ENCODE measurements at places on chromosomes 5 and 9.

- no peak overlapping the region for H3K27ac ChIP-seq
- no peaks in the 10 kb centered on the region for H3K4me1 ChIP-seq
- H3K4me3 ChIP-seq, result no peak overlapping the region
- no peaks in the 10 kb centered on the region for H3K27me3 ChIP-seq
- DNase-seq, result peak; percentile 45
These were observed 36.4 kb downstream of the GLT6D1 start for GRCh38 chr9:135602789-135603481.

- no peaks in the 10 kb centered on the region for H3K27me3 ChIP-seq
- H3K4me3 ChIP-seq, result no peak overlapping the region
- H3K36me3 ChIP-seq, result no peaks in the 10 kb centered on the region
- no peaks in the 10 kb centered on the region for H3K4me1 ChIP-seq
- DNase-seq, result peak; percentile 25
- no peak overlapping the region for H3K27ac ChIP-seq
These were observed 1548.6 kb downstream of the EFNA5 start for GRCh38 chr5:106121972-106122605.

DNA sequence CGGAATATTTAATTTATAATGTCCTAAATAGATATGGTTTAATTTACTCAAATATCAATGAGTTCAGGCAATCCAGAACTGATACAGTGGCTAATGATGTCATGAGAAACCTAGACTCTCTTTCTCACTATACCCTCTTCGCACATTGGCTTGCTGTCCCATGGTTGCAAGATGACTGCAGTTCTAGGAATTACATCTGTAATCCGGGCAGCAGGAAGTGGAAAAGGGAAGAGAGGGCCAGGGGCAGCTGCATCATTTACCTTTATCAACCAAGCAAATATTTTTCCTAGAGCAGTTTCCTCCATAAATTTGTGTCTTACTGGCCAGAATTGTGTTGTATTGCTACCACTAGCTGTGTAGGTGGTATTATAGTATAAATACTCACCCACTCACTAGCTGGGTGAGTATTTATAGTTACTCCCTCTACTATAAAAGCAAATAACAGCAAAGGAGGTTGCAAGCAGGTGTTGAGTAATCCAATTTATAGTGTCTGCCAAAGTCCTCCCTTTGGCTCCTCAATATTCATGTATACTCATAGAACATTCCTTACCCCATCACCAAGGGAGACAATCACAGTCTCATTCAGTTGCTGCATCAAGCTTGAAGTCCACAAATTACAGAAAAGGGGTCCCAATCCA is 168.8 kb downstream of the DROSHA start:
- H3K4me1 ChIP-seq, result no peaks in the 10 kb centered on the region
- DNase-seq, result no peak
- no peak overlapping the region for H3K4me3 ChIP-seq

- no peaks in the 10 kb centered on the region for H3K4me1 ChIP-seq
- no peaks in the 10 kb centered on the region for H3K27me3 ChIP-seq
- no peaks in the 10 kb centered on the region for H3K36me3 ChIP-seq
- H3K4me3 ChIP-seq, result no peak overlapping the region
- no peak overlapping the region for H3K27ac ChIP-seq
These were observed 291.9 kb downstream of the EDIL3 start for GRCh38 chr5:84092738-84093137.

DNA sequence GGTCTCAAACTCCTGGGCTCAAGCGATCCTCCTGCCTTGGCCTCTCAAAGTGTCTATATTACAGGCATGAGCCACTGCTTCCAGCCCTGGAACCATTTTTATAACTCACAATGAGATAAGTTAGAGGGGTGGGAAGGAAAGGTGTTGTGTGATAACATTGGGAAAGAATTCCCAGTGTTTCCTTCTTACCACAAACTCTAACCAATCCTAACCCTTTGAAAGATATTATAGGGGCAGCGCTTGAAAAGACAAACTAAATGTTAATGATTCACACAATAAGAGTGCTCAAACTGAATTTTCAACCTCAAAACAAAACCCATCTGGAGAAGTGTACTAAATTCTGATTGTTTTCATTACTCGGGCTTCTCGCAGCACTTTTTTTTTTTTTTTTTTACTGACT is 109.7 kb downstream of the TSSK1B start:
- no peak overlapping the region for H3K4me3 ChIP-seq
- DNase-seq, result no peak
- H3K27me3 ChIP-seq, result no peaks in the 10 kb centered on the region
- no peak overlapping the region for H3K27ac ChIP-seq
- no peaks in the 10 kb centered on the region for H3K36me3 ChIP-seq

GRCh38 chr5:33997331-33997983 is 10.4 kb downstream of the AMACR start:
- H3K27ac ChIP-seq, result no peak overlapping the region
- H3K27me3 ChIP-seq, result no peaks in the 10 kb centered on the region

DNA sequence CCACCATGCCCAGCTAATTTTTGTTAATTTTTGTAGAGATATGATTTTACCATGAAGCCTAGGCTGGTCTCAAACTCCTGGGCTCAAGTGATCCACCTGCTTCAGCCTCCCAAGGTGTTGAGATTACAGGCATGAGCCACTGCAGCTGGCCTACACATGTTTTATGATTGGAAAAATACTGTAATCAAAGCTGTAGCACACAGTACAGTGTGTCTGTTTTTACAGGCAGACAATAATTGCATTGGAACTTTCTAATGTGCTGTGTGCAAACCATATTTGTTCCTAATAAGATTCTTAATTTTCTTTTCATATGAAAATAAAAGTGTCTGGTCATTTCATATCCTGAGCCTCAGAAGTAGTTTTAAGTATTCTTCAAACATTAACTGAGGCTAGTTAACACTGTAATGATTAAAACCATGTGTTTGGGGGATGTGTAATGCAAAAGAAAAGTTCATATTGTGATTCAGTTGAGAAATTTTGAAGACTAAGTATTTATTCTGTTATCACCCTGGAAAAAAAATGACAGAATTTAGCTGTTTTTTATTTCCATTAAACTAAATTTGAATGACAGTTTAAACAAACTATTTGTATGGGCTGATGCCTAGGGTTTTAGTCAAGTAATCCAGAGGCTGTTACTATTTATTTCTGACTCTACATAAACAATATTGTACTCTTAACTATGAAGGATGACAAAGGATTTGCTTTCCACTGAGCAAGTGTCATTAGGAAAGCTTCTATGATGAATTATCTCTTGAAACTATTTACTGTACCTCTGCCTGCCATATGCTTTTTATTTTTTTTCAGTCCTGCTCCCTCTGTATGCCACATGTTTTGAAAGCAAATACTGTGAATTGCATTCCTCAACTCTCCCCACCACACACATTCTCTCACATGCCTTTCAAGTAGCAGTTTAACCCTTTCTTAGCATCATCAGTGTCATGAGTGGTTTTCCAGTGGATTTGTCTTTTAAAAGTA is 111.5 kb downstream of the MTREX start:
- H3K27ac ChIP-seq, result no peak overlapping the region
- H3K4me1 ChIP-seq, result no peaks in the 10 kb centered on the region
- no peak for DNase-seq
- H3K36me3 ChIP-seq, result peaks cover 19% of the 10 kb centered on the region
- H3K4me3 ChIP-seq, result no peak overlapping the region

DNA sequence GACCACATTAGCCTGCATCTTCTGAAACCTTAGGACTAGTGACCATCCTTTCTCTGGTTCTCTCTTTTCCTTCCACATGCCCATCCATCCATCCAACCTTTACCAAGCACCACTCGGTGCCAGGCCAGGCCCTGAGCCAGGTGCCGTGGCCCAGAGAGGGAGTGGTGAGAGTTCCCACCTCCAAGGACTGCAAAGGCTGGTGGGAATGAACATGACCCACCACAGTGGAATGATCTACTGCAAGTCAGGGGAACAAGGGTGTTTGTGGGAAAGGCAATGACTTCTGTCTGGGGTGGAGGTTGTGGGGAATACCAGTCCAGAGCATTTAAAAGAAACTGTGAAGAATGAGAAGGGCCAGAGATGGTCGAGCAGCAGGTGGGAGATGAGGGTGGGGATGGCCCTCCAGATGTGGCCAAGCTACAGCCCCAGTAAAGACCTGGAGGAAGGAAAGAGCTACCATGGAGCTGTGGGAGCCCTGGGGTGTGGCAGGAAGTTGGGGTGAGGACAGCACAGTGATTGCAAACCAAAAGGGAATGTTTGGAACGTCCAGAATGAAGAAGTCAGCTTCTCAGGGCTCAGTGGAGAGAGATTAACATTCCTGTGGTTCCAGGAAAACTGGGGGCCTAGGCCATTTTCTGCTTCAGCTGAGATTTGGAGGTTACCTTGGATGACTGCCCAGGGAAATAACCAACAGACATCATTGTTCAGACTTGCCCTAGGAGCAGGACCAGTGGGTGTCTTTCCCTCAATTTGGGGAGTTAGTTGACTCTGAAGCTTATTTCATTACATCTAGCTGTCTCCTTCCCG is 30.7 kb upstream of the CORO2A start:
- no peak for DNase-seq
- no peaks in the 10 kb centered on the region for H3K4me1 ChIP-seq
- H3K4me3 ChIP-seq, result no peak overlapping the region
- no peak overlapping the region for H3K27ac ChIP-seq

GRCh38 chr9:100595391-100596199 is 17.7 kb downstream of the CAVIN4 start:
- H3K27ac ChIP-seq, result no peak overlapping the region
- H3K27me3 ChIP-seq, result no peaks in the 10 kb centered on the region
- no peak for DNase-seq
- no peaks in the 10 kb centered on the region for H3K36me3 ChIP-seq

DNA sequence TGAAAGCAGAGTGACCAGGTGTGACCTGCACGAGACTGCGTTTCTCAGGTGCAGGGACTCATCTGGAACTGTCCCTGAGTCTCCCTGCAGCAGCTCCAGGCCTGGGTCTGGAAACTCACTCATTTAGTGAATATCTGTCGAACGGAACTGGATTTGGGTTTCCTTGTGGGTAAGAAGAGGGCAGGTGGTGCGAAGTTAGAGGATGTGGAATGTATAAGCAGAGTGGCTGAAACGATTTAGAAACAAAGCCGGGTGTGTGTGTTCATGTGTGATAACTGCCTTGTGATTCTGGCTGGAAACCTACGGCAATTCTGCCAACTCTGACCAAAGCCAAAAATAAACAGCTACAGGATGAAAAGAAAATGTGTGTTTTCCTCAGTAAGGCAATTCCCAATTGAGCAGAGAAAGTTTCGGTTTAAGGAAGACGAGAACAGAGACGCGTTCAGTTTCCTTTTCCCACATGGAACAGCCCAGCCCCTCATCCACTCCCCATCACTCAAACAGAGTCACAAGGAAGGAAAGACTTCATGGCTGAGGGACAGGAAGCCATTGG is 130.3 kb downstream of the NSG2 start:
- H3K4me3 ChIP-seq, result no peak overlapping the region
- no peak overlapping the region for H3K27ac ChIP-seq
- H3K4me1 ChIP-seq, result no peaks in the 10 kb centered on the region
- H3K27me3 ChIP-seq, result no peaks in the 10 kb centered on the region

GRCh38 chr9:109331353-109331752 is 10.5 kb upstream of the EPB41L4B start:
- no peaks in the 10 kb centered on the region for H3K27me3 ChIP-seq
- H3K36me3 ChIP-seq, result no peaks in the 10 kb centered on the region
- H3K27ac ChIP-seq, result no peak overlapping the region
- H3K4me1 ChIP-seq, result no peaks in the 10 kb centered on the region
- DNase-seq, result no peak
- H3K4me3 ChIP-seq, result no peak overlapping the region

GRCh38 chr5:176676361-176676824 is 29.1 kb downstream of the TSPAN17 start:
- H3K27me3 ChIP-seq, result no peaks in the 10 kb centered on the region
- no peak overlapping the region for H3K4me3 ChIP-seq
- no peak overlapping the region for H3K27ac ChIP-seq

DNA sequence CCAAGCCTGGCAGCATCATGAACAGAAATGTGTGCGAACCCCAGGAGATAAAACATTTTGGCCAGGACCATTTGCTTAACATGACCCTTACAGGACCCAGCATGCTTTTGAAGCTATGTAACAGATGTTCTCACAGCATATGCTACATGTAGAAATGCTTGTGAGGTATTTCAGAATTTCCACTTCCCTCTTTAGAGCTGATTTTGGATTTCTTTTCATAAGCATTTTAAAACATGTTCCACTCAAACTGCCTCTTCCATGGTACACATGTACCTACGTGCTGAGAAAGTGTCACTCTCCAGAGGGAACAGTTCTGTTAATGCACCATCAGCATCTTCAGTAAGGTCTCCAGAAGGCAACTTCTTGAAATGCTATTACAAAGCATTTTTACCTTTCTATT is 15.7 kb upstream of the TSSK1B start:
- H3K27ac ChIP-seq, result no peak overlapping the region
- H3K4me3 ChIP-seq, result no peak overlapping the region
- DNase-seq, result no peak
- H3K36me3 ChIP-seq, result no peaks in the 10 kb centered on the region
- H3K27me3 ChIP-seq, result peaks cover 9% of the 10 kb centered on the region

DNA sequence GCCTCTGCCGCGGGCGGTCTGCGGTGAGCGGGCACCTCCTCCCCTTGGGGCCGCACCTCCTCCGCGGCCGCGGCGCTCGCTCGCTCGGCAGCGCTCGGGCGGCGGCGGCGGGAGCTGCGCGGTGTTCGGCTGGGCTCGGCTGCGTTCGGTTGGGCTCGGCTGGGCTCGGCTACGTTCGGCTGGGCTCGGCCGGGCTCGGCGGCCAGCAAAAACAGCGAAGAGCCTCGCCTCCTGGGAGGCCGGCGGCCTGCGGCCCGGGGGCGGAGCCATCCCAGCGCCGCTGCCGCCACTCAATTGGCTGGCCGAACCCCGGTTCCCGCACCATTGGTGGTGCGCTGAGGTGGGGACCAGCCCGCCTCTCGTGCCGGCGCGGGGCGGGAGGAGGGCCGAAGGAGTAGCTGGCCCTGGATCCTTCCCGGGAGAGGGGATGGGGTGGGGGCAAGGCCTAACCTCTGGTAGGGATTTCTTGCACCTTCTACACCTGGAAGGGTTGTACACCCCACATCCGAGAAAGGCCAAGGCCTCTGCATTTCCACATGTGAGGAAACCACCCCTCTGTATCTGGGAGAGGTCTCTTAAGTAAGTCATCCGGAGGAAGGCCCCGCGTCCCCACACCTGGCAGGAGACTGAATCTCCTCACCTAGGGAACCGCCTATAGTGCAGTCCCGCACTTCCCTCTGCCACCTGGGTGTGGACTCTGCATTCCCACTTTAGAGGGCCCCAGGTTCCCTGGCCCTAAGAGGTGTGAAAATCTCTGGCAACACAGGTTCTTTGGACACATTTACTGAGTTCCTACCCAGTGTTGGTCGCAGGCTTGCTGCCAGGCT is at the start of gene ENHO:
Gene ENHO (minus strand): TSS at position 20 of the 827 bp plus-strand sequence. CDS start 1,295 bp downstream, outside the sequence.
- peak within 1 kb of the TSS; percentile 51 for H3K4me3 ChIP-seq
- peaks cover 4% of the 10 kb centered on the region for H3K4me1 ChIP-seq
- H3K27ac ChIP-seq, result peak within 1 kb of the TSS; percentile 73
- DNase-seq, result no peak
- no peaks in the 10 kb centered on the region for H3K36me3 ChIP-seq

All from Panc1 (cell line).